ENCODE measurements at places on chromosomes 12 and 14.

DNA sequence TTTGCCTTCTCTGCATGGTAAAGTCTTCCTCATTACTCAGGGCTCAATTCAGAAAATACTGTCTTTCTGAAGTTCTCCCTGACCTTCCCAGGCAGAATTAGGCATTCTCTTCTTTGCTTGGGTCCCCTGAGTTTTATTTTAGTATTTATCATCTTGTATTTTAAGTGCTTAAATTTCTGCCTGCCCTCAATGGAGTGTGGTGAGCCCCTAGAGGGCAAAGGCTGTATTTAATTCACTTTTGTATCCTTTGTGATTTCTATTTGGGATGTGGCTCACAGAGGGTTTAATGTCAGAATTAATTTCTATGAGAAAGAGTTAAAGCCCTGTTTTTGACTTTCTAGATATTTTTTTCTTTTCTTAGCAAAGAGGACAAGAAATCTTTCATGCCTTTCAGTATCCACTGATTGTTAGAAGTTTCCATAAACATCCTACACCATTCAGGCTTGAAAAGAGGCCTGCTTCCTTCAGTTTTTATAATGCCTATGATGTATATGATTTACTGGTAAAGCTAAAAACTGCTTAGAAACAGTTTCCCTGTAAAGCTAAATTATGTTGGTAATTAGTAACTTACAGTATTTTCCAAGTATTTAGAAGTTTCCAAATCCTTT lies 55.6 kb upstream of the PTPRB start:
- DNase-seq = peak; percentile 13

DNA sequence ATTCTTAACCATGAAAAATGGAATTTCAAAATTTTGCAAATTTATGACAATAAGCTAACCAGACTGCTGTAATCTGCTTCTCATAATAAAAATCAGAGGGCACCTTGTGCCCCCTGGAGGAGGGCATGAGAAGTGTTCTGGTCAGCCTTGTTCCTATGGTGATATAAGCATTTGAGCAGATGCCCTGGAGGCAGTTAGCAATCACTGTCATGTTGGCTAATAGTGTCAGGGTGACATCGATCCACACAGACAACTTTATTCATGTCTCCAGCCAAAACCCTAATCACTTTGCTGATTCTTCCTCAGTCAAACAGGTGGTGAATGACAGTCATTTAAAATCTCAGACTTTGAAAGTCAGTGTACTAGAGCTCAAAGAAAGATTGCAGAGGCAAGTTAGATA lies 943.0 kb downstream of the GALC start:
- peak; percentile 12 for DNase-seq

DNA sequence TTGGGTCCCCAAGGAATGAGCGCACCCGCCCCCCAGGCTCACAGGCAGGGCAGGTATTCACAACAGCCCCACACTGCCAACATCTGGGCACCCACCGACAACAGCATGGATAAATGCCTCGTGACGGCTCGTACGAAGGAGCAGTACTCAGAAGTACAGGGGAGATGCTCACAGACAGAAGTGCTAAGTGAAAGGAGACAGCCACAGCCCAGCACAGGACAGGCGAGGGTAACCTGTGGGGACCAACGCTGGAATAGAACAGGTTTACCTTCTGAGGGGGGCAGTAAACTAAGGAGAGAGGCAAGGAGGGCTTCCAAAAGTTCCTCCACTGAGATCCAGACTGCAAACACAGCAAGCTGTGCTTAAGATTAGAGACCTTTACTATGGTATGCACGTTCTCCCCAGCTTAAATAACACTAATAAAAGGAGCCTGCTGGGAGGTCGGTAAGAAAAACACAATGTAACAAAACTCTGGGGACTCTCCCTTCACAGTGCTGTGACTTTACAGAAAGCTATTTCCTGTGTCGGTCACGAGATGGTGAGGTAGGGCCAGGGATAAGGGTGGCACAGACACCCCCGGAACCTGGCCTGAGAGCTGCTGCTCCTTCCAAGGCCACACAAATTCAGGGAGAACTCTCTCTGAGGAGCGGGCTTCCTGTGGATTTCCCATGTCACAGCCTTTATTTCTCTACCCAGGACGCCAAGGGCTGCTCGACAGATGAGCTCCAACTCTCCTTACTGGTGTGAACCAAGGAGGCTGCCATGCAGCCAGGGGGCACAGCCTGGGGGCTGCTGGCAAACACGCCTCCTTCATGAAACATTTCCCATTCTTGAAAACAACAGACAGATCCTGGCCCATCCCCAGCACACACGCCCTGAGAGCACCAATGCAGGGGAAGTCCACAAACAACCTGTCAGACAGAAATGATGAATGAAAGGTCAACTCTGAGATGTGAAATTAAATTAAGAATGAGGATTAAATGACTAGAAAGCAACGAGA lies 26.3 kb downstream of the SLC15A4 start:
- no peak for DNase-seq

- DNase-seq = no peak
Observed at GRCh38 chr12:49212572-49212971, 23.7 kb upstream of the TUBA1A start.

- no peak for DNase-seq
Observed at GRCh38 chr12:42468341-42468821, 121.2 kb downstream of the PRICKLE1 start.

- DNase-seq = no peak
Observed at GRCh38 chr12:109617491-109617890, 43.9 kb downstream of the MVK start.

DNA sequence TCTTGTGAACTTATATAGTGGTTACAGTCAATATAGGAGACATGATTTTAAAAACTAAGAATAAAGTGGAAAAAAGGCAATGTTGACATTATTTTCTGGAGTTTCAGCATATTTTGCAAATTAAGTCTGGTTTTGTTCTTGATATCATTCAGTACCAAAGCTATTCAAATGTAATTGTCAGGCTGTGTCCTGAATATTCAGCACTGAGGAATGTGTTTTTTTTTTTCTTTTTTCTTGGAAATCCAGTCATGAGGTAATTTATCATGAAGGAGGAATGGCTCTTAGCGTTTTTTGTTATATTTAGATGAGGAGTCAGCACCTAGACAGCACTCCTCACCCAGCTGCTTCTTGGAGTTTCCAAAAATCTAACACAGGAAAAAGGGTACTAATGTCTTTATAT lies 225.5 kb downstream of the CCDC91 start:
- no peak for DNase-seq
